Astrocyte of the spinal cord (primary cell): ENCODE measurements at places on chromosomes 7 and 10.

DNA sequence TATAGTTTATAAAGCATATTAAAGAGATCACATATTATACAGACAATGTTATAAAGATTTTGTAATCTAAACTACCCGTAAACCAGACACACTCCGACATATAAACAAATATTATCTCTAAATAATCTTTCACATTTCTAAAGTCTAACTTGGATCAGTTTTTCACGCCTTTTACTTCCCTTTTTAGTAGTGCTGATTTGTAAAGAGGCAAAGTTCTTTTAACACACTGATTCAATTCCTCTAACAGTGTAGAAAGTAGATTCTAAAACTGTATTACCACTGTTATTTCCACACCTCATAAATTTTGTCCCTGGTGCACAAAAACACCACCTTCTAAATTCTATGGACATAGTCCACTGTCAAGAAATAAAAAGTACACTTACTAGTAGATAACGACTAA is 230.9 kb downstream of the DOCK4 start:
- no peak for DNase-seq

- DNase-seq: peak; percentile 67
Observed at GRCh38 chr10:132714096-132714985, 71.6 kb downstream of the NKX6-2 start.

DNA sequence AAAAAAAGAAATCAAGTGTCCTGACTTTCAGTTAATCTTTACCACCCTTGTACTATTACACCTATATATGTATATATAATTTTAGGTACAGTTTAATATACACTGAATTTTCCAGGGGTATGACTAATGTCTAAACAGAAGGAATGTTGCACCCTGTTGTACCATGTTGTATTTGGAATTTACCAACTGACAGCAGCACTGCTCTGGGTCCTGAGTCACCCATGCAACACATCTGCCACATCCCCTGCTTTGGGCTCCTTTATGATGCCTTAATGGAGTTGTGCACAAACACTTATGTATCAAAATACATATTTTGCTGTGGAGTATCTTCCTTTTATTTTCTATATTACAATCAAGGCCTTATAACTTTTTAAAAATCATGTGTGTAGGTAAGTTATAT is 21.2 kb downstream of the YAE1 start:
- DNase-seq: no peak

DNA sequence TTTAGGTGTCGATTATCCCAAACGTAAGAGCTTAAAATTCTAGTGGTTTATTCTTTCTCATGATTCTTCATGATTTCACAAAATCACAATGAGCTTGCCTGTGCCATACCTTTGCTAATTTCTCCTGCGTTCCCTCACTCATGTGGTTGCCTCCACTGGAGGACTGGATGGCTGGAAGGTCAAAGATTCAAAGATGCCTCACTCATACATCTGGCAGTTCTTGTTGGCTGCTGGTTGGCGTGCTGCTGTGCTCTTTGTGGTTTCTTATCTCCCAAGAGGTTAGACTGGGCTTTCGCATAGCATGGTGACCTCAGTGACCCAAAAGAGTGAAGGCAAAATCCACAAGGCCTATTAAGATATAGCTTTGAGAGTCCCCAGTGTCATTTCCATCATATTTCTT is 877.6 kb upstream of the AUTS2 start:
- peak; percentile 31 for DNase-seq

DNA sequence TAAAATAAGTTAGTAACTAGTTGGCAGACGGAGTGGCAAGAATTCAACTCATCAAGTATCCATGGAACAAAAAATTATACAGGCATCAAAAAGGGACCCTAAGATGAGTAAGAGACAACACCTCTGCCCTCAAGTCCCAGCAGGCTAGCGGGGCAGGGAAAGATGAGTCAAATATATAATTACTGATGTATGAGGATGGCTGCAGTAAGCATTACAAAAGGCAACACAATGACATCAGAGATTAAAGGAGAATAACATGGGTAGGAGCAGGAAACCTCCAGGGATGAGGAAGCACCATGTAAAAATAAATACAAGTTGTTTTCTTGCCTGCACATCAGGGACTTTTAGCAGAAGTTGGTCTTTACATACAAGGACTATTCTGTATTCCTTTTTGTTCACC is 49.4 kb downstream of the SCRN1 start:
- no peak for DNase-seq

GRCh38 chr7:135991322-135991721 is 14.2 kb upstream of the MTPN start:
- DNase-seq: no peak

GRCh38 chr10:124157271-124157681 is 63.9 kb upstream of the CHST15 start:
- peak; percentile 51 for DNase-seq

- DNase-seq: peak; percentile 91
Observed at GRCh38 chr7:55127622-55128081, 108.8 kb downstream of the EGFR start.

GRCh38 chr10:48469516-48470020 is 135.3 kb downstream of the ARHGAP22 start:
- DNase-seq: no peak

DNA sequence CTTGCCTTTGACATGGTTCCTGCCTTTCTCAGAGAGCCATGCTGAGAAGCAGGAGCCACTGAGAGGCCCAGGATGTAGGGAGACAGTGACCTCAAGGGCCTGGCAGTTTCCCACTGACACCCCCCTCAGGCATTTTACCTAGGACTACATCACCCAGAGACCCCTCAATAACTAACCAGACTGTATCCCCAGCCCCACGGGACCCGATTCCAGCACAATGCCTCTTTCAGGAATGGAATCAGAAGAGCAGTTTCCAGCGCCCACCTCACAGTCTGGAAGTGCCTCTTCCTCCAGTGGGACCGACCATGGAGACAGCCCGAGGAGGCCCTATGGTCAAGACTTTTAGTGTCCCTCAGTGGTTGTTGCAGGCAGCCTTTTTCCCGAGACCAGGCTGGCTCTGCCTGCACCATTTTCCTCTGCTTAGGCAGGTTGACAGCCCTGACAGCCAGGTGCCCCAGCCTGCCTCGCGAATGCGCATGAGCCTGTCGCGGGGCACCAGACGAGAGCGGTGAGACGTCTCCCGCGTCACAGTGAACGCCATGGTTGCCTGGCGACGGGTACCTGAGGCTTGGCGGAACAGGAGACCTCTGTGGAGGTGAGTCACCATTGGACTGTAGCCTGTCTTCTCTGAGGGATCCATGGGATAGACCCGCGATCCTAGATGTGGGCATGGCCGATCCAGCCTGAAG is 28.4 kb upstream of the ZNF273 start:
- DNase-seq: no peak

GRCh38 chr7:44757739-44758138 is 9.1 kb downstream of the ZMIZ2 start:
- DNase-seq: no peak

DNA sequence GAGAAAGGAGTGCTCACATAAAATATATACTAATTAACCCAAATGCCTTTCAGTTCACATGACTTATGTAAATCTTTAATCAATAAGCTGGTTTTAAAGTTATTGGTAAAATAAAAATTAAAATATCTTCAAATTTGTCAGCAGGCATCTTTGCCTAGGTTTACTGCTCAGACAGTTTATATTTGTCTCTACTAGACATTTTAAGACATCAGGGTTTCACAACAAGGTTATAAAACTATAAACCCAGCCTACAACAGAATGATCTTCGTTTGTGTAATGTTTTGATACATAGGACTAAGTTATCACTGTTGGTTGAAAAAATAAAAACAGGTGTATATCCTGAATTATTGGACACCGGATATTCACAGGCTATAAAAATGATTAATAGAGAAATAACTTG is 67.4 kb downstream of the TYW1B start:
- no peak for DNase-seq

DNA sequence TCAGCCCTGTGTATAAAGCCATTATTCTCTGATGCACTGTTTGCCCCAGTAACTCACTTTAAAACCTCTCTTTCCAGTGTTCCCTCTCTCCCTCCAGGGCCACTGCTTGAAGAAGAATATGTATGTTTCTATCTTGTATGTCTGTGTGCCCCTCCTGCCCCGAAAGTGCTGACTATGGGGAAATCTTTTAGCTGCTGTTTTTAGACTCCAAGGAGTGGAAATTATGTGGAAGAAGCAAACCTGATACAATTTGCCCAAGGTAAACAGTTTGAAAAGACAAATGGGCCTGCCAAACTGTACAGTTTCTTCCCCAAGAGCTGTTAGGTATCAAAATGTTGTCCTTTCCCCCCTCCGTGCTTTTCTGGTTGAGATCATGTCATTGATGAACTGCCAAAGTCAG is 3.4 kb downstream of the ADRA2A start:
- no peak for DNase-seq

DNA sequence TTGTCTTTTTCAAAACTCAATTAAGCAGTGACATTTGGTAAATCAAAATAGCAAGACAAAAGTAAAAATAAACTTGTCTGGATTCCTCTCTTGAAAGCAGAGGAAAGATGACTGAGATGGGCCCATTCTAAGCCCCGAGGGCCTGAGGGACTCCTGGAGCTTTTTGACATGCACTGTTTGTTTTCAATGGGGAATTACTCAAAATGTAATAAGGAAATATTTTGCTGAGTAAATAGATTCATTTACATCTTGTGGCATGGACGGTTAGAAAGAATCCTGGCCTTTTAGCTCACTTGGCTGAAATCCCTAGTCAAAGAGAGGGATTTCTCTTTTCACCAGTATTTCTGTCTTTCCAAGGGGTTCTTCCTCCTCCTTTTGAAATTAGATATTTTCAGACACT is 108.0 kb downstream of the MKX start:
- no peak for DNase-seq

DNA sequence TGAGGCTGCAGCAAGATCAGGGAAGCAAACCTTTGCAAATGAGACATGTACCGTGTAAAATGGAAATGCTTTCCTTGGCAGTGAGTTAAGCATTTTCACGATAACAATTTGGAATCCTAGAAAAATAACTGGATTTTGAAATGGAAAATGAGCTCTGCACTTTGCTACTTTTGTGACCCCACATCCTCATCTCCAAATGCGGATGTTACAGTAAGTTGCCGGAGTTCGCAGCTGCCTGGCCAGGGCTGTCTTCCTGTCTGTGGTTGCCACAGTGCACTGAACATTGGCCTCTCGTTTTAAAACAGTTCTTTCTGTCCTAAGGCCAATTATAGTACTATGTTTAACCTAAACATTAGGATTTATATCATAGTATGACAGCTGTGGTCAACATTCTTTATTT is 136.2 kb upstream of the FZD8 start:
- no peak for DNase-seq

GRCh38 chr10:8055420-8056349 is 1.2 kb downstream of the GATA3 start:
- no peak for DNase-seq

- DNase-seq: no peak
Observed at GRCh38 chr7:27167916-27168264, 2.6 kb upstream of the HOXA9 start.

DNA sequence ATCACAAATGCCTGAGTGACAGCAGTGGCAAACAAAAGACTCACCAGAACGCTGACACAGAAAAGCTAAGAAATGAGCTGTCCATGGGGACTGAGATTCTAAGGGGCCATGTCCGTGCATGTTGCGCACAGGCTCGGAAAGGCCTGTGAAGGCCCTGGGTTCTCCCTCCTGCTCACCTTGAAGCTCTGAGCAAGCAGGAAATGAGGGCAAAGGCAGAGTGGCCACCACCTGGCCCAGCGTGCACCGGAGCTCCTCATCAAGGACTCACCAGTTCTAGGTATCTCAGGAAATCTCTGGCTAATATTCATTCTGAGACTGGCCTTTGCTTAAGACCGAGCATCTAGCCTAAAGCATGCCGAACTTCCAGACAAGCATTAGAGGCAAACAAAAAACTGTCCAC is 52.7 kb downstream of the MAD1L1 start:
- no peak for DNase-seq

DNA sequence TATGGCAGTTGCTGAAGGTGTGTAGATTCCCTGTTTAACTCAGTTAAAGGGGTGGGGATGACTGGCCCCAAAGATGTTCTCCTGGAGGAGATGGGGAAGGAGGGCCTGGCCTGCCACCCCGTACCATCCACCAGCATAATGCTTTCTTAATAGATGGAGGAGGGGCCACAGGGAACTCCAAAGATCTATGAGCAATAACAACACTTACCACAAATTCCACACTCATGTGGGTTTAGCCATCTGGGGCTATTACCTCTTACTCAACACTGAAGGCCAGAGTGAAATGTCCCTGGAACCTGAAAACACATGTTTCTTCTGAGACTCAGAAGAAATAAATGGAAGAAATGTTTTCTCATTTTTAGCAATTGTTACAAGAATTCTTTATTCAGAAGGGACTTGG is 259.0 kb downstream of the CXCL12 start:
- DNase-seq: peak; percentile 25

- DNase-seq: no peak
Observed at GRCh38 chr10:1366322-1366691, 310.1 kb downstream of the WDR37 start.

GRCh38 chr10:43594944-43595589 is 11.2 kb upstream of the ZNF485 start:
- peak; percentile 24 for DNase-seq

- DNase-seq: no peak
Observed at GRCh38 chr10:126525326-126525725, 137.0 kb upstream of the ADAM12 start.

DNA sequence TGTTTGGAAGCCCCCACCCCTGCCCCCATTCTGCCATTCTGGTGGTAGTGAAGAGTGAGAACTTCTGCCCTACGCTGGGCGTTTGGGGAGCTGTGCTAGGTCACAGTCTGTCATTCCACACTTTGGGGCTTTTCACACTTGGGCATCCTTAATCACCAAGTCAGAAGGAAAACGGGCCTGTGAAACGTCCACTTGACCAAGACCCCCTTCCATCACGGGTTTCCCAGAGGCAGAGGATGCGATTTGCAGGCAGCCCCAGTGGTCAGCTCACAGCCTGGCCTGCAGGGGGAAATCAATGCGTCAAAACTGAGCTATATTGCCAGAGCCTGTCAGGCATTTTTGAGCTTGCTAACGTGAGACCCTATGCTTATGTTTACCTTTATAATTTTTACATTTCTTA is 663.3 kb upstream of the MGMT start:
- DNase-seq: no peak

DNA sequence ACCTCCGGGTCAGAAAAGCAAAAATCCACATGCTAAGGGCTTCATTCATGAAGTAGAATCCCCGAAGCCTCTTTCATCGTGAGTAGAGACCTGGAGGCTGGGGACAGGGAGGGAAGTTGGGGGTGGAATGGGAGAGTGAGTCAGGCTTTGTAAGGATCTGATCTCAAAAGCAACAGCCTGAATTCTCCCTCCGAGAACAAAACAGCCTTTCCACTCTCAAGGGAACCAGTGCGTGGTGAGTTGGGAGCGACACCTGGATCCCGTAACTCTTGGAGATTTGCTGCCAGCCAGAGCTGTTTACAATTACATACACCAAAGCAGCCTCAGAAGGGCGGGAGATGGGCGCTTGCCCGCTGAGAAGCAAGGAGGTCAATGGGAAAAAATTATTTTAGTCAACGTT is 10.8 kb downstream of the AFAP1L2 start:
- DNase-seq: peak; percentile 57
